ENCODE measurements at places on chromosomes 11 and 22.

GRCh38 chr22:24087071-24087795 is 76.1 kb downstream of the CABIN1 start:
- DNase-seq = peak; percentile 24

DNA sequence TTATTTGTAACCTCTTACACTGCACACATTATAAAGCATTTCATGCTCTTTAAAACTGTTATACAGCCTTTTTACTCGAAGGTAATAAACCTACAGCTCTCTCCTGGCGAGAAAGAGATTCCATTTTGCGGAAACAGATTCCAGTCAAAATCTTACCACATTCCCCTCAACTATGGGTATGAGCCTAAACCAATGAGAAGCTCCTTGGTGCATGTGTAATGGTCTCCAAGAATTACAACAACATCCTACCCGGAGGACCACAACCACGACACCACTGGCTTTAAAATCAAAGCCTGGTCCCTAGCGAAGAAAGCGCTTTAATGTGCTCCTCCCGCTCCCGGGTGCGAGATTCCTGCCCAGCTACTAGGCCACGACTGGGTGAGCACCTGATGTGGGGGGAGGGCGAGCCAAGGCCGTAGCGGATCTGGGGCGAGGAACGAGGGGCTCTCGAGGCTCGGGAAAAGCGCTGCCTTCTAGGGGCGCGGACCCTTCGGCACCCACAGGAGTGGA is 821 bp downstream of the CELF1 start:
- peak; percentile 62 for DNase-seq

DNA sequence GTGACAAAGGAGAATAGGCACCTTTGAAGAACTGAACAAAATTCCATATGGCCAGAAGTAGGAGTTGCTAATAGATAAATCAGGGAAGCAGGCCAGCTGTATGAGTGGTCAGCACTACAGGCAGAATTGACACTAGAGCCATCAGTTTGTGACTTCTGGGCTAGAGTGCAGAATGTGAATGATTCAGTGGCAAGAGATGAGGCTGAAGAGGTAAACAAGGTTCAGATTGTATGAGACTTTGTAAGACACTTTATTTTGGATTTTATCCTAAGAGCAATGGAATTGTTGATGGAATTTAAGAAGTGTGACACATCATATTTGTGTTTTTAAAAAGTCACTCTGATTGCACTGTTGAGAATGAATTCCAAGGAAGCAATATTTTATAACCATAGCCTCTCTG is 12.9 kb downstream of the BIRC3 start:
- peak; percentile 89 for DNase-seq

GRCh38 chr11:67671211-67671520 is 3.3 kb downstream of the ALDH3B2 start:
- DNase-seq = no peak

GRCh38 chr11:92740276-92740675 is 229.2 kb upstream of the MTNR1B start:
- peak; percentile 5 for DNase-seq

- peak; percentile 74 for DNase-seq
Observed at GRCh38 chr11:11984563-11984962, 23.9 kb downstream of the DKK3 start.

GRCh38 chr11:2686360-2687222 is 13.2 kb downstream of the KCNQ1OT1 start:
- no peak for DNase-seq

DNA sequence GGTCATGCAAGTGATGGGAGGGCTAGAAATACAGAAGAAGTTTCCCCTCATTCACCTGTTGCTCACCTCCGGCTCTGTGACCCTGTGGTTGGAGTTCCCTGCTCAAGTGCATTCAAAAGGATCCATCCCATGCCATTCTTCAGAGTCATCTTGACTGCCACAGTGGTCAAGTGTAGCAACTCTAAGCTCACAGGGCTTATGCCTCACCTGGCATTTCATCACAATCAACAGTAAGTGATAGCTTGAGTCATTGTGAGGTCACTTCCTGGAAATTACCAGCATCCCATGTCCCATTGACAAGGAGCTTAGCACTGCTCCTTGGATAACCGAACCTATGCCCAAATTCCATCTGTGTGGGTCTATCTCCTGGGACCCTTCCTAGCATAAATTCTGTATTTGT is 55.6 kb downstream of the OR4C45 start:
- no peak for DNase-seq

- no peak for DNase-seq
Observed at GRCh38 chr22:50294319-50294656, 13.2 kb downstream of the PLXNB2 start.

DNA sequence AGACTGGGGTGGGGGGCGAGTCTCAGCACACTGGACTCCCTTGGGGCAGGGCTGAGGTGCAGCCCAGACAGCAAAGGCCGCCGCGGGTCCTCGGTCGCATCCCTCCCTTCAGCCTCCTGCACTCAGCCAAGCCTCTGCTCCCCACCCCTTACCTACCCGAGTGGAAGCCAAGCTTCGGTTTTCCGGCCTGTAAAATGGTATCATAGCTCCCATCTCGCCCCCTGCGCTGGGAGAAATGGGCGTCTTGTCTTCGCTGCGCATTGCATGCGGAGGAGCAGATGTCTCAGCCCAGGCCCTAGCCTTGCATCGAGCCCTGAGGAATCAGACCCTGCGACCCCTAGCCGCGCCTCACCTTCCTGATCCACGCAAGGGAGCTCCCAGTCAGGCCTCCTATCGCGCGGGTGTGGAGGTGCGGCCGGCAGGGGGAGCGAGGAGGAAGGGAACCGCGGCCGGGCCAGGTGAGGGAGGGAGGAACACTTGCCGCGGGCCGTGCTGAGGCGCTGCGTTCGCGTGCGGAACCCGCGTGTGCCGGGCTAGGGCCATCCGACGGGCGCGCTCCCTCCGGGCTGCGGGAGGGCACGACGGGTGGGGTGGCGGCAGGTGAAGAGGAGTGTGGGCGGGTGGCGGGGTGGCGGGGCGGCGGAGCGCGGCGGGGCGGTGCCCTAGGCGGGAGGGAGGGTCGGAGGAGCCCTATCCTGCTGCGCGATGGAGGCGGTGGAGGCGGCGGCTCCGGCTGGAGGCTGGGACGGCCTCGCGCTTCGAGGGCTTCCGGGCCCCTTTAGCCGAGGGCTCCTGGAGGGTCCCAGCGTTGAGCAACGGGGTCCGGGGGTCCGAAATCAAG is 4.1 kb upstream of the TBX1 start:
- DNase-seq = no peak

DNA sequence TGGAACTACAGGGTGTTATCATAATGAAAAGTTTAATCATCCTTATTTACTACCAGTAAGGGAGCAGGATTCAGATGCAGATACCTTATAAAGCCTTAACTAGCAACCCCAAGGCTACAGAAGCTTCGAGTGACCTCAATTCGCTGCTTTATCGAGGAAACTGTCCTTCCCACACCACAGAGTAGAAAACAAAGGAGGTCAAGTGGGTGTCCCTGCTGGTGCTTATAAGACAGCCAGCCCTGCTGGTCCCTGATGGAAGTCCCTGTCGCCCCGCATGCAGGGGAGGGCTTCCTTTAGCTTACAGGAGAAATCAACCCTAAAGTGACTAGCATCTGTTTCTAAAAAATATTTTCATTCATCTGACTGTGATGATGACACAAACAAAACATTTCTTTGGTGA is 7.3 kb downstream of the MN1 start:
- no peak for DNase-seq

GRCh38 chr11:101127197-101127698 is 2.4 kb downstream of the PGR start:
- DNase-seq = no peak

DNA sequence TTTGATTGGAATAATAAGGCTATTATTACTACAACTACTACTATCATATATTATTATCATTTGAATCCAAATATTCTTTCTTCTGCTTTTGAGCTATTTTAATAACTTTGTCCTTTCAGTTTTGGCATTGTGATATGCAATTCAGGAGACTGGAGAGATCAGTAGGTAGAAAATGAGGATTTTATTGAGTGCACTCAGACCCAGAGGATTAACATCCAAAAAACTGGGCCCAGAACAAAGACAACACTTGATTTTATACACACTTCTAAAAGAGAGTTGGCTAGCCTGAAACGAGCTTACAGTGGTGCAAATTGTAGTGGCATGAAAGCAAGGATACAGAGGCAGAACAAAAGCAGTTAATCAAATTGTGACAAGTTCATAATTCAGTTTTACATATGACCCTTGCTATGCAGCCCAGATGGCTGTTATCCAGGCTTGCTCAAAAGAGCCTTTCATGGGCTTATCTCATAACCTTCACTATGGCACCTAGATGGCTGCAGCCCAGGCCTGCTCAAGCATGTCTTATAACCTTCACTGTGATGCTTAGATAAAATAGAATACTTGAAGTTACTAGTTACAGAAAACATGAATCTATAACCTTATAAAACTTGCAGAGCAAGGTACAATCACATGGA is 796.3 kb upstream of the RAG2 start:
- DNase-seq = no peak

GRCh38 chr11:40513281-40513680 is 946.2 kb downstream of the LRRC4C start:
- no peak for DNase-seq

- DNase-seq = no peak
Observed at GRCh38 chr22:20315337-20316216, 4.3 kb downstream of the DGCR6L start.
